A172 (cell line): ENCODE measurements at places on chromosomes 1 and 21. TPM values are rescaled to one million over a fixed set of nuclear protein-coding genes. Genes with fewer than 3 reads are reported as not detected.

The MNDA gene
- not detected in 2 replicates for total RNA-seq

The CERS2 gene
- 376 and 393 TPM in 2 replicates for total RNA-seq

The ZNF648 gene
- total RNA-seq: not detected in 2 replicates

The AJAP1 gene
- not detected in 2 replicates for total RNA-seq

The OLIG1 gene
- not detected in 2 replicates for total RNA-seq

The AIM2 gene
- total RNA-seq: not detected in 2 replicates

The LHX8 gene
- not detected in 2 replicates for total RNA-seq

The PCP4L1 gene
- total RNA-seq: not detected in 2 replicates

The SLFNL1 gene
- 0.02 and 0.17 TPM in 2 replicates for total RNA-seq

The EDN2 gene
- total RNA-seq: 1.3 and 2.6 TPM in 2 replicates

The DLGAP3 gene
- total RNA-seq: 0.72 TPM in 1 of 2 replicates, not detected in the other

The CENPF gene
- 149 and 175 TPM in 2 replicates for total RNA-seq

The AKNAD1 gene
- 2.1 TPM in 1 of 2 replicates, not detected in the other for total RNA-seq

The KRTAP19-3 gene
- total RNA-seq: not detected in 2 replicates

The CCDC185 gene
- not detected in 2 replicates for total RNA-seq

The RGS5 gene
- 22.5 and 29.6 TPM in 2 replicates for total RNA-seq

The OR2L8 gene
- total RNA-seq: not detected in 2 replicates

The KIF21B gene
- 1.2 and 2.0 TPM in 2 replicates for total RNA-seq

The HSF2BP gene
- 8.8 and 9.1 TPM in 2 replicates for total RNA-seq

The ANKRD34A gene
- total RNA-seq: 2.4 and 2.5 TPM in 2 replicates

The ZNF678 gene
- 10.4 and 12.4 TPM in 2 replicates for total RNA-seq

The RWDD3 gene
- 9.0 and 18.4 TPM in 2 replicates for total RNA-seq

The KCNA3 gene
- total RNA-seq: not detected in 2 replicates

The CD34 gene
- total RNA-seq: 0.22 and 0.76 TPM in 2 replicates
